ENCODE measurements at places on chromosomes 7 and 10. TPM values are rescaled to one million over a fixed set of nuclear protein-coding genes. Genes with fewer than 3 reads are reported as not detected.

GRCh38 chr10:114504769-114505579, 100.7 kb upstream of the AFAP1L2 start:
- peak; percentile 67 for DNase-seq

DNA sequence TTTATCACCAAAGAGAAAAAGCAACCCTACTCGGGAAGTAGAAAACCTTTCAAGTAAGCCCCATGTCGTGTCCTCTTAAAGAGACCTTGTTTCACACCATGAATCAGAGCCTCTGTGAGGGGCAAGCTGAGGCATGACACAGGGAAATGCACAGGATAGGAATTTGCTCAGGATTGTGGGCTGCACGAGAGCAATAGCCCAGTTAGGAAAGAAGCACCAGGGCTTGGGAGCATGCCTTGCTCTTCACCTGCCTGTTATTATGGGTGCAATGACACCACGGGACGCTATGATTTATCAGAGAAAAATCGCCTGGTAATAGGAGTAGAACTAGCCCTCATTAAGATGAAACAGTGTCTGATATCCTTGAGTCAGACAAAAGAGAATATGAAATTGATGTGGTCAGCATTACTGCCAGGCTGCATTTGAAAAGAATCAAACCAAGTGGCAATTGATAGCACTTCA, 562.9 kb upstream of the NRP1 start:
- DNase-seq = no peak

GRCh38 chr7:44673771-44674170, 67.3 kb downstream of the OGDH start:
- DNase-seq = no peak

GRCh38 chr7:144854839-144855424, 19.1 kb upstream of the TPK1 start:
- DNase-seq = peak; percentile 4

DNA sequence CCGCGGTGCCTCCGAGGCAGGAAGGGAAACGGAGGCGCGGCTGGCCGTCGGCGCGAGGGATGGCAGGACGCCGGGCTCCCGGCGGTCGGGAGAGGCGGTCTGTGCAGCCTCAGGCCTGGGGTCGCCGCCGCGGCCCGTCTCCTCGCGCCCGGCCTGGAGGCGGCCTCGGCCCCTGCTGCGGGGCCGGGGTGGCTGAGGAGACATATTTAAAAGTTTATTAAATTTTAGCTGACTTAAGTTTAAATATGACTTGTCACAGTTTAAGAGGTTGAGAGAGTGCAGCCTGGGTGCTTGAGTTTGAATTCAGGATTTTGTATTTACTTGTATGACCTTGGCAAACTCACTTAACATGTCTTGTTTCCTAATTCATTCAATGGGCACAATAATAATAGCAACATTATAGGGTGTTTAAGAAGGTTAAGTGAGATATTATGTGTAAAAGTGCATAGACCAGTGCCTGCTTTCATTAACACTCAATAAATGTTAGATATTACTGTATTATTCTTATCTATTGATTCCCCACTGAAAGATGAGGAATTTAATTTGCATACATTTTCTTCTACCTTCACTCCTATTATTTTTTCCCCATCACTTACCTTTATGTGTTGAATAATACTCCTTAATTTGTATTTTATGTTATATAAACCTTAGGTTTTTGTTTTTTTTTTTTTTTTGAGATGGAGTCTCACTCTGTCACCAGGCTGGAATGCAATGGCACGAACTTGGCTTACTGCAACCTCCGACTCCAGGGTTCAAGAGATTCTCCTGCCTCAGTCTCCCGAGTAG, 718 bp downstream of the DYNC2I1 start:
- DNase-seq = no peak

DNA sequence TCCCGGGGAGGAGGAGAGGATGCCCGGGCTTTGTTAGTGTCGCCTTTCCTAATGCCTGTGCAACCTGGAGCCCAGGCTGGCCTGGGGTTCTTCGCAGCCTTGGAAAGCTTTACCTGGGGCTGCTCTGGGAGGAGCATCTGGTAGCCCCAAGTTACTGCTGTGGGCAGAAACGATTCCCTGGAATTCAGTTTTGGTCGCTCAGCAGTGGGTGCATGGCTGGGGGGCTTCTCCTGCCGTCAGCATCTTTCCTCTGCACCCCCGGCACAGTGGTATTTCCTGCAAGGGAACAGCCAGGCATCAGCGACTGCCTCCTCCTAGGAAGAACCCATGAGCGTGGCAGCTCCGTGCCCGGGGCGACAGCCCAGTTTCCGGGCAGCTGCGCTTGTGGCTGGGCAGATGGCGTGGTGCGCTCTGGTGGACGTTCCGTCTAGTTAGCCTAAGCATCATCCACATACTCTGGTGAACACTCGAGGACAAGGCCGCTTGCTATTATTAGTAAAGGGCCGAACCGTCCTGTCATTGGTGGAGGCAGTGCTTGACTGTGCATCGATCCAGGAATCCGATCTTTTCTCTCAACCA, 107.0 kb upstream of the BTBD16 start:
- DNase-seq = no peak

DNA sequence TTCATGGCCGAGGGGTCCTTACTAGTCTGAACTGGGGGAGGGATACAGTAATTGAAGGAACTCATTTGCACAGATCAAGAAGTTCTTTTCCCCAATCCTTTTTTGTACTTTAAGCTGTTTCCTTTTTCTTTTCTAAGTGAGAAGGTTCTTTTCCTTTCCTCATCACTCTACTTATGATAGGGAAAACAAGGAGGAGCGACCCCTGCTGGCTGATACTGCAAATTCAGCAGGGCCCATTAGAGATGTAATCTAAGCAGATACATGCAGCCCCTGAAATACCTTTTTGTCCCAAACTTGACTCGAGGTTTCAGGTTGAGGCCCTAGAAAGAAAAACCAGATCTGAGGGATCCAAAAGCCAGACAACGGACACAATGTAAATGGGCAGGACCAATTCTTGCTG, 305.5 kb downstream of the DNAJB9 start:
- DNase-seq = no peak

- DNase-seq = no peak
Measured at GRCh38 chr10:130353928-130354572, 217.9 kb downstream of the GLRX3 start.

GRCh38 chr10:86715156-86715795, 41.1 kb upstream of the BMPR1A start:
- no peak for DNase-seq

- DNase-seq = no peak
Measured at GRCh38 chr10:31399171-31399570, 80.2 kb downstream of the ZEB1 start.

DNA sequence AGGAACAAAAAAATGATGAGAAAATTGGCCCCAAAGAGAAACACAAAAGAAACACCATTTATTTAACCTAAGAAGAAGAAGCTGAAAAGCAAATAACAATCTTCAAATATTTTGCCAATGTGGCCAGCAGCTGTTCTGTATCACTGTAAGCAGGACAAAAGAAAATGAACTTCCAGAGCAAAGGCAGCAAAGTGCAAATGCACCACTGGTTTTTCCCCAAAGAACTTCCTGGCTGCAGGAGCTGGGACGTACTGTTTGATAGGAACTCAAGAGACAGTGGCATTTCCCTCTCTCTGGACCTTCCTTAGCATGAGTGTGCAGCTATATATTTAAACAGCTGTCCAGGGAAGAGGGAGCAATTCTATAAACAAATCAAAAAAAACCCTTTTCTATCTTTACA, 60.4 kb downstream of the RNLS start:
- no peak for DNase-seq

DNA sequence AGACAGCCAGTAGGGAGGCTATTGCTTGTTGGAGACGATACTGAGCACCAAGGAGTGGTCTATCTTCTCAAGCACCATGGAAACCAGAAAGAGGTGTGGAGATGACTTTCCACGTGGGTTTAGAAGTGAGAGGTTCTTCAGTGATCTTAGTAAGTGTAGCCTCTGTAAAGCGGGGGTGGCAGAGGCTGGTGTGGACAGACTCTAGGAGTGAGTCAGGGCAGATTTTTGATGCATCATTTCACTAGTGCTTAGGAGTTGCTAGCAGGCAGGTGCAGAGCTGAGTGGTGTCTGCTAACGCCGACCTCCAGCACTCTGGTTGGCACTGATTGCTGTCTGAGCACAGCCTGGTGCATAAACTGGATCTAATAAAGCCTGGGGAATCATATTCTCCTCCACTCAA, 78.4 kb upstream of the ADO start:
- no peak for DNase-seq

GRCh38 chr7:11935905-11936304, 103.9 kb upstream of the THSD7A start:
- no peak for DNase-seq

- no peak for DNase-seq
Measured at GRCh38 chr10:22427101-22427500, 81.8 kb downstream of the SPAG6 start.

DNA sequence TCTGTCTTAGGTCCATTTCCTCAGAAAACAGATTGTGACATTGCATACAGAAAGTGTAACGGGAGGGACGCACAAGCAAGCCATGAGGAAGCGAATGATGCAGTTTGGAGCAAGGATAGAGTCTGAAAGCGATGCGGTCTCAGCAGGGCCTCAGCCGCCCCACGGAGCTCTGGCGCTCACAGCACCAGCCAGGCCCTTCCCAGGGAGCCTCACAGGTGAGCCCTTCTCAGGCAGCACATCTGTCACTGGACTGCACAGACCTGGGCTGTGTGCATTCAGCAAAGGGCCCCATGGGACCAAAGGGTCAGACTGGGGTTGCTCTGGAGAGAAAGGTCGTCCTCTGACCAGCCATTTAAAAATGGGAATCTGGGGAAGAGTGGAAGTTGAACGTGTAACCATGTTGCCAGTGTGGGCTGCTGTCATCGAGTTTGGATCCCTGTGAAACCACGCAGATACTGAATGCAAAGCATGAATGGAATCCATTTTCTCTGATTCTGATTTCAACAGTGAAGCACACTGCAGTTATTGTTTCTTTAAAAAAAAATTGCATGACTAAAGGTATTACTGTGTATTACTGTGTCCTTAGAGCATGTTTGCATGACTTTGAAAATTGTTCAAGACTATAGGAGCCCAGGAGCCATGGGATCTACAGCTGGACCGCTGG, 350.0 kb upstream of the AKR1E2 start:
- DNase-seq = no peak

DNA sequence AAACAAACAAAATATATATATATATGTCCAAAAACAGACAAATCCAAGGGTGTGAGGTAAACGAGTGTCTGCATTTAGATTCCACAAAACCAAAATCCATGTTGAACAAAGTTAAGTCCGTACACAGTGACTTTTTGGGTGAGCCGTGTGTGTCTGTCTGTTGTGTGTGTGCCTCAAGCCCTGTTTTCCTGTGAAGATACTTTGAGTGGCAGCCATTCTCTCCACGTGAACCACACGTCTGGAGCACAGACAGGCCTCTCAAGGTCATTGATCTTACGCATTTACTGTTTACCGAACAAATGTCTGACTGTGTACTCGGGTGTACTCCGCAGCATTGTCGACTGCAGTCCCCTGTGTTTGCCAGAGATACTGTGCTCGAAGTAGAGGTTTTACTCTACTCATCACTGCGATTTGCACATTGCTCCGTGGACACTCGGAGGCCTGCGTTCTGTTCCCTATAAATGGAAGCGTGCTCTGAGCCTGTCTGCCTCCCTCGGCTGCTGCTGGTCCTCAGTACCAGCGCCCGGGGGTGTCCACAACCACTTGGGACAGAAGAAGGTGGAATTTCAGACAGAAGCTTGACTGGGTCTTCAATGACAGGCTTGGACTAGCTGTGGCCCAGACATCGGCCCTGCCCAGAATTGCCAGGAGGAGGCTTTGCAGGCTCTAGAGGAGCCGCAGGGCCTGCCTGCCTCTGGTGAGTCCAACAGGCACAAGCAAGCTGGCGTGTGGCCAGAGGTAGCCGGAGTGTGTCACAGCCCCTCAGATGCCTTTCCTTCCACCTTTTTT, 22.1 kb downstream of the CYP17A1 start:
- DNase-seq = peak; percentile 90

- no peak for DNase-seq
Measured at GRCh38 chr10:64277536-64277935, 756.3 kb downstream of the REEP3 start.

Gene FAM241B
- total RNA-seq = 1.9 TPM

Gene NUP205
- total RNA-seq = 87.2 TPM

Gene FXYD4
- not detected for total RNA-seq

Gene LRRD1
- not detected for total RNA-seq

Gene GBX1
- total RNA-seq = not detected

Gene TRIL
- total RNA-seq = 0.45 TPM

All from HepG2 (cell line).